Colonic mucosa (tissue), 4 donors: ENCODE measurements at places on chromosomes 2 and 18. TPM values are rescaled to one million over a fixed set of nuclear protein-coding genes. Genes with fewer than 3 reads are reported as not detected.

GRCh38 chr2:232633413-232634205 lies at the start of gene EFHD1:
EFHD1 (plus strand) TSS chr2:232633604; CDS start chr2:232633705, 101 bp downstream.
- peaks cover 6% of the 10 kb centered on the region for H3K4me1 ChIP-seq
- no peaks in the 10 kb centered on the region for H3K36me3 ChIP-seq
- H3K27me3 ChIP-seq = peaks cover 32% of the 10 kb centered on the region
- H3K27ac ChIP-seq = peak within 1 kb of the TSS; percentile 8
- peak; percentile 77 for DNase-seq
- peak within 1 kb of the TSS; percentile 46 for H3K4me3 ChIP-seq

GRCh38 chr18:48711651-48712486 lies 173.0 kb downstream of the CTIF start:
- peak; percentile 19 for DNase-seq

DNA sequence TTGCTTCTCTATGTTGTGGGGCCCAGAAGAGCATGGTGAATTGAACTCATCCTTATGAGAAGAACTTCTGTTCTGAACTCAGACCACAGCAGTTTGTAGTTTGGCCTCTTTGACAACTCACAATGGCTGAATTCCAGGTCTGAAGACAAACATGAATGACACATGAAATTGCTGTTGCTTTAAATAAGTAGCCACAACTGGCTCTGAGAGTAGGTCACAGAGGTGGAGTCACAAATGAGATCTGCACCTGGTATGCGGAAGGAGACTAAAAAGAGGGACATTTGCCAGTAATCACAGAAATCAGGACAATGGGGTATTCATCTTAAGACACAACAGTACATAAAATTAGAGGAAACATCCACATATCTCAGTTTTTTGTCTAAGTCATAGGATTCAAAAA lies 290.3 kb upstream of the MMADHC start:
- DNase-seq = no peak
- H3K4me1 ChIP-seq = no peaks in the 10 kb centered on the region
- H3K27me3 ChIP-seq = no peaks in the 10 kb centered on the region
- no peak overlapping the region for H3K4me3 ChIP-seq

GRCh38 chr2:126898636-126899035 lies at the start of gene TEX51:
TEX51 (plus strand) TSS chr2:126898890; CDS start chr2:126898919, 29 bp downstream.
- H3K27me3 ChIP-seq = no peaks in the 10 kb centered on the region
- no peak for DNase-seq
- no peaks in the 10 kb centered on the region for H3K4me1 ChIP-seq
- no peak within 1 kb of the TSS for H3K4me3 ChIP-seq
- H3K36me3 ChIP-seq = no peaks in the 10 kb centered on the region

GRCh38 chr2:22283436-22283835 lies 1101.5 kb upstream of the KLHL29 start:
- H3K36me3 ChIP-seq = no peaks in the 10 kb centered on the region
- no peak for DNase-seq
- no peak overlapping the region for H3K27ac ChIP-seq
- no peak overlapping the region for H3K4me3 ChIP-seq
- H3K4me1 ChIP-seq = no peaks in the 10 kb centered on the region

- peaks cover 10% of the 10 kb centered on the region for H3K36me3 ChIP-seq
- no peak for DNase-seq
- H3K27me3 ChIP-seq = no peaks in the 10 kb centered on the region
- no peaks in the 10 kb centered on the region for H3K4me1 ChIP-seq
Measured at GRCh38 chr2:177229442-177230242, 17.0 kb downstream of the HNRNPA3 start.

DNA sequence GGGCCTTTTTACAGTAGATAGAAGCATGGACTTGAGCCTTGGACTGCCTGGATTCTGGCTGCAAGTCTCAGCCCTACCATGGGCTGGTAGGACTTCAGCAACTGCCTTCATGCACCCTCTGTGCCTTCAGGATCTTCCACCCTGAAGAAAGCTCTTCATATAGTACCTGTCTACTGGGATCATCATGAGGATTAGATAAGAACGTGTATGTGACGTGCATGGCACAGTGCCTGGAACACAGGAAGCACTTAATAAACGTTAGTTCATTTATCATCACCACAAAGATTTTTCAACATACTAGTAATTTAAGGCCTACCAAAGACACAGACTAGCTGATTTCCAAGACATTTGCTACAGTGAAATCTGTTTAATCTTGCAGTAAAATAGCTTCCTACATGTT lies 53.2 kb upstream of the ITM2C start:
- DNase-seq = no peak
- H3K36me3 ChIP-seq = peaks cover 3% of the 10 kb centered on the region
- H3K27ac ChIP-seq = no peak overlapping the region
- no peaks in the 10 kb centered on the region for H3K4me1 ChIP-seq

GRCh38 chr18:48771641-48772375 lies 179.0 kb downstream of the SMAD7 start:
- H3K27me3 ChIP-seq = no peaks in the 10 kb centered on the region
- H3K27ac ChIP-seq = no peak overlapping the region
- no peak overlapping the region for H3K4me3 ChIP-seq
- no peak for DNase-seq
- no peaks in the 10 kb centered on the region for H3K36me3 ChIP-seq

- H3K4me1 ChIP-seq = peaks cover 5% of the 10 kb centered on the region
- H3K36me3 ChIP-seq = no peaks in the 10 kb centered on the region
- H3K4me3 ChIP-seq = no peak overlapping the region
- H3K27me3 ChIP-seq = no peaks in the 10 kb centered on the region
Measured at GRCh38 chr2:105803773-105804172, 59.1 kb downstream of the NCK2 start.

- no peak overlapping the region for H3K27ac ChIP-seq
- no peak overlapping the region for H3K4me3 ChIP-seq
- H3K4me1 ChIP-seq = peaks cover 5% of the 10 kb centered on the region
- peak; percentile 40 for DNase-seq
- no peaks in the 10 kb centered on the region for H3K27me3 ChIP-seq
Measured at GRCh38 chr2:62014102-62014501, 108.6 kb downstream of the COMMD1 start.

DNA sequence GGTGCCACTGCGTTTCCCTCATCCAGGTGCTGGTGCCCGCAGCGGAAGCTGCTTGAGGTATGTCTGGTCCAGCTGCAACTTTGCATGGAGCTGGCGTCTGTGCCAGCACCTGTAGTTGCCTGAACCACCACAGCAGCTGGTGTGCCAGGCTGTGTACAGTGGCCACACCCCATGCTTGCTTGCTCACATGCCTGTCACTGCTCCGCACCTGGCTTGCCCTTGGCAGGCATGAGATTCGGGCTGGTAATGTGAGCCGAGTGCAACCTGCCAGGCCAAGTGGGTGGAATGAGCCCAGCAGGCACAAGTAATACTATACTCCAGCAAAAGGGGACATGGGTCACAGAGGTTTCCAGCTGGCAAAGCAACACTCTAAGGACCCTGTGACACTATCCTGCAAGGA lies 1123.3 kb upstream of the ACVR2A start:
- H3K27me3 ChIP-seq = no peaks in the 10 kb centered on the region
- DNase-seq = peak; percentile 42
- no peak overlapping the region for H3K4me3 ChIP-seq
- no peaks in the 10 kb centered on the region for H3K4me1 ChIP-seq
- H3K36me3 ChIP-seq = no peaks in the 10 kb centered on the region
- H3K27ac ChIP-seq = no peak overlapping the region

- no peaks in the 10 kb centered on the region for H3K27me3 ChIP-seq
- H3K36me3 ChIP-seq = no peaks in the 10 kb centered on the region
- DNase-seq = no peak
- no peak overlapping the region for H3K4me3 ChIP-seq
- no peaks in the 10 kb centered on the region for H3K4me1 ChIP-seq
Measured at GRCh38 chr18:78133729-78134128, 845.9 kb upstream of the SALL3 start.

DNA sequence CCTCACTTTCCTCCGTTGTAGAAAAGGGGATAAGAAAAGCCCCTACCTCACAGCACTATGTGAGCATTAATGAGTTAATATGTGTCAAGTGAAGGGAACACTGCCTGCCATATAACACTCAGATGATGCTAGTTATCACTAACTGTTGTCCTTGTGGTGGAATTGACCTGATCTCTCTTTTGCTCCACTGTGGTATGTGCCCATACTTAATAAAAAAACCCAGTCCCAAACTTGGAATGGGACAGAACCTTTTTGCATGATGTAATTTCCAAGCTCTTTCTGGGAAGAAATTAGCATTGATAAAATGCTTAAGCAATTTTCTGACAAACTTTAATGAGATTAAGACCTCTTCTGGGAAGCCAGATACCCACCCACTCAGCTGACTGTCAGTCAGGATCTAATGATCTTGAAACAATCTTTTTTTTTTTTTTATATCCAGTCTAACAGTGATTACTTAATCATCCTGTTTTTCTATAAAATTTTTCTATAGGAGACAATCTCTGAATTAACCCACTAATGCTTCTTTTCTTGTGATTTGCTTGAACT lies 158.7 kb downstream of the ZBTB7C start:
- no peak for DNase-seq
- no peaks in the 10 kb centered on the region for H3K27me3 ChIP-seq
- H3K27ac ChIP-seq = no peak overlapping the region
- no peak overlapping the region for H3K4me3 ChIP-seq
- H3K36me3 ChIP-seq = no peaks in the 10 kb centered on the region

- no peak for DNase-seq
- no peaks in the 10 kb centered on the region for H3K36me3 ChIP-seq
- H3K27ac ChIP-seq = no peak overlapping the region
- H3K4me3 ChIP-seq = no peak overlapping the region
- H3K27me3 ChIP-seq = no peaks in the 10 kb centered on the region
Measured at GRCh38 chr2:195779491-195779890, 122.5 kb downstream of the SLC39A10 start.

GRCh38 chr2:216034065-216034464 lies 20.7 kb upstream of the MREG start:
- no peak overlapping the region for H3K27ac ChIP-seq
- H3K4me3 ChIP-seq = no peak overlapping the region
- no peaks in the 10 kb centered on the region for H3K27me3 ChIP-seq
- DNase-seq = peak; percentile 77

DNA sequence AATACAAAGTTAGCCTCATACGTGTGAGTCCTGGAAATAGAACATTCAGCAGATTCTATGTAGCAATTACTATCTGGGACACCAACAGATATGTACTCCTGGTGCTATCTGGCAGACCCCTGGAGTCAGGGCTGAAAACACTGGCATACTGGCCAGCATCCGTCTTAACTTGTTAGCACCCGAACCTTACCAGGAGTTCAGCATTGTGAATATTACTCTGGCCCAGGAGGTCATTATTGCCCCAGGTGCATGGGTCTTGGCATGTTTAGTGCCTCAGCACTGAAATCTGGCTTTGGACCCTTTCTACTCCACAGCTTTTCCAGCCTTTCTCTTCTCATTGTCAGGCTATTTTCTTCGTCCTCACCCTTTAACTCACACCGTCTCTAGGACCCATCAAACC lies 11.9 kb upstream of the NDUFV2 start:
- H3K27ac ChIP-seq = no peak overlapping the region
- H3K4me1 ChIP-seq = peaks cover 6% of the 10 kb centered on the region
- no peak overlapping the region for H3K4me3 ChIP-seq
- H3K27me3 ChIP-seq = no peaks in the 10 kb centered on the region
- no peaks in the 10 kb centered on the region for H3K36me3 ChIP-seq

GRCh38 chr2:237923481-237924163 lies 43.2 kb upstream of the UBE2F start:
- H3K4me3 ChIP-seq = no peak overlapping the region
- H3K27ac ChIP-seq = no peak overlapping the region
- no peaks in the 10 kb centered on the region for H3K36me3 ChIP-seq
- no peaks in the 10 kb centered on the region for H3K27me3 ChIP-seq

- DNase-seq = no peak
- no peaks in the 10 kb centered on the region for H3K36me3 ChIP-seq
- H3K4me3 ChIP-seq = no peak overlapping the region
- H3K27ac ChIP-seq = no peak overlapping the region
- no peaks in the 10 kb centered on the region for H3K4me1 ChIP-seq
Measured at GRCh38 chr2:61241266-61241665, 79.3 kb downstream of the C2orf74 start.

- no peaks in the 10 kb centered on the region for H3K36me3 ChIP-seq
- H3K27me3 ChIP-seq = no peaks in the 10 kb centered on the region
- DNase-seq = no peak
- H3K4me3 ChIP-seq = no peak overlapping the region
- H3K4me1 ChIP-seq = no peaks in the 10 kb centered on the region
- no peak overlapping the region for H3K27ac ChIP-seq
Measured at GRCh38 chr2:121613152-121613551, 36.1 kb downstream of the CLASP1 start.

DNA sequence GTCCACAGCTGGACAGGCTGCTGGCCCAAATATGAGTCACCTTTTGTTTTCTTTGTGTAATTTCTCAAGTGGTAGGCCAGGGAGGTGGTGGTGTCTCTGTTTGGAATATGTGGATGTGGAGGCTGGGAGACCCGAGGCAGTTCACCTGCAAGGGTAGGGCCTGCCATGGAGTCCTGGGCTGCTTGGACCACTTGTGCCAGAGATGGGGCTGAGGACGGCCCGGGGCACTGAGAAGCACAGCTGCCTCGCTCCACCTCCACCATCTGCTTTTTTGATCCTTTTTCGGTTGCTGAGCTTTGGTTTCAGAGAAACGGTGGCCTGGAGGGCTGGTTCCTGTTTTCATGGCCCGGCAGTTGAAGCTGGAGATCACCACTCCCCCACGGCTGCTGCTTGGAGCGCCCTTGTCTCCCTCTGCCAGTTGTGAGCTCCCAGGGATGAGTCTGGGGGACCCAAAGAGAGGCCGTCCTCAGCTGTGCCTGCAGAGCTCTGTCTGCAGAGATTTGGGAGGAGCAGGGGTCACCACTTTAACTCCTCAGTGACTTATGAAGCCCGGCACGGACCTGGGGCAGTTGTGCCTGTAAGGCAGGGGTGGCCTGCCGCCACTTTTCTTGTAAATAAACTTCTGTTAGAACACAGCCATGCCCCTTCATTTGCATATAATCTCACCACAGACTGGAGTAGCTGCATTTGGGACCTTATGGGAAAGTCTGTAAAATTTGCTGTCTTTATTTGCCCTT lies 67.6 kb upstream of the MCFD2 start:
- H3K4me3 ChIP-seq = no peak overlapping the region
- H3K27me3 ChIP-seq = no peaks in the 10 kb centered on the region
- peak overlapping the region; percentile 42 for H3K27ac ChIP-seq
- peaks cover 16% of the 10 kb centered on the region for H3K4me1 ChIP-seq
- no peak for DNase-seq

CDKL4 gene
- 0.64 TPM for total RNA-seq

RAB27B gene
- 12.5 TPM for total RNA-seq

NEU2 gene
- not detected for total RNA-seq

ELOA2 gene
- total RNA-seq = not detected

PCARE gene
- not detected for total RNA-seq

EVX2 gene
- not detected for total RNA-seq

IL1R2 gene
- total RNA-seq = 152 TPM

ALK gene
- not detected for total RNA-seq

NEMP2 gene
- total RNA-seq = 5.1 TPM

CEBPZ gene
- total RNA-seq = 53.2 TPM

NIFK gene
- total RNA-seq = 57.7 TPM

UGT1A4 gene
- 0.93 TPM for total RNA-seq

SLC39A10 gene
- total RNA-seq = 12.8 TPM

ABCG8 gene
- 0.48 TPM for total RNA-seq

PAX3 gene
- not detected for total RNA-seq
